T follicular helper cell (primary cell): ENCODE measurements at places on chromosomes 3 and 15.
A peak's percentile ranks its signal among the peaks of the same experiment; 100 is the strongest.

DNA sequence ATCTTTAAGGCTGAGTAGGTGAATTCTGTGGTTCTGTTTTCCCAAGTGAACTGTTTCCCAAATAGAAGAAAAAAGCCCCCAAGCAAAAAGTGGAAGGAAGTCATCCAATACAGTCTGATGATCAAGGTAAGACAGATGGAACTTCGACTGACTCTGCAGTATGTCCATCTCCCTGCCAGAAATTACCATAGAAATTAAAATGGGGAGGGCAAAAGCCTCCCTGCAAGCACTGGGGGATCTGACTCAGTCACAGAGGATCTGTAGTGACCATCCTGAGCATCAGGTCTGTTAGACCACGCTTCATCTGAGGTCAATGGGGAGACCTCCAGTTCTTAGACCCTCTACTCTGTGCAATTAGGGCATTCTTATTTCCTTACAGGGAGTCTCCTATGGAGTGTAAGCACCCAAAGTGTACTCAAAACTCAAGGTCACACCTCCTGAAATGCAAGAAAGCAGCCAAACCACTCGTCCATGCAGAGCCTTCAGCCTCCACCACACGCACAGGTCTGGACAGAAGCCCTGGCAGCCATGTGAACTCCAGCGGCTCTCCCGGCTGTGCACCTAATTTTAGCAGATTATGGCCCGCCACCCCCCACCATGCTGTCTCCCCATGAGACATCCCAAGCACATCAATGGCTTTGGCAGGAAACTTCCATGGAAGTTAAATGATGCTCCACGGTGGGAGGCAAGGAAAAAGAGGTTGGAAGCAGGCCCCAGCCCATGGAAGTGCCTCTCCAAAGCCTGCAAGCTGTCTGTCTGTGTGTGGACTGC is 348.7 kb downstream of the NTRK3 start:
- DNase-seq: no peak

DNA sequence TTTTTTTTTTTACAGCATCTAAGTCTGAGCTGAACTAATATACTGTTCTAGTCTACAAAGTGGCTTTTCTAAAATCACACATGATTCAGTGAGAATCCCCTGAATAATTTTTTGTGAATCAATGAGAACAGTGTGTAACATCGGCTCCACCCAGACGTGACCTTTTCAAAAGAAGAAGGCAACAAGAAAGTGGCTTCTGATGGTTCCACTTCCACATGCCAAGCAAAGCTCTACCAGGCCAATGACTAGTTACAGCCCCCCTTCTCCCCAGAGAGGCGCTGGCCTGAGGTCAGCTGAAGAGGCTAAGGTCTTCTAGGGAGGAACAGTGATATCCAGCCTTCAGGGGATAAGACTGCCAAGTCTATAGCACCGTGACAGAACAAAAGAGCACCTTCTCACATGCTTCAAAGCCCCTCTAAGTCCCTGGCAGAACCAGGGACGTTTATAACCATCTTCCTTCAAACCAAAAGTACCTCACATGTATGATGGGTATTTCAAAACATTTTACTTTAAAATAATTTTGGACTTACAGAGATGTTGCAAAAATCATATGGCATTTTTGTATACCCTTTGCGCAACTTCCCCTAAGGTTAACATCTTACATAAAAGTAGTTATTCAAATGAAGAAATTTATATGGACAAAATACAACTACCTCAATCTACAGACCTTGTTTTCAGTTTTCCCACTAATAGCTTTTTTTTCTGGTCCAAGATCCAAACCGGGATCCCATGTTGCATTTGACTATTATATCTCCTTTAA is 177.9 kb downstream of the OSBPL10 start:
- no peak for DNase-seq

- DNase-seq: no peak
Observed at GRCh38 chr3:113620091-113620490, 76.4 kb downstream of the USF3 start.

DNA sequence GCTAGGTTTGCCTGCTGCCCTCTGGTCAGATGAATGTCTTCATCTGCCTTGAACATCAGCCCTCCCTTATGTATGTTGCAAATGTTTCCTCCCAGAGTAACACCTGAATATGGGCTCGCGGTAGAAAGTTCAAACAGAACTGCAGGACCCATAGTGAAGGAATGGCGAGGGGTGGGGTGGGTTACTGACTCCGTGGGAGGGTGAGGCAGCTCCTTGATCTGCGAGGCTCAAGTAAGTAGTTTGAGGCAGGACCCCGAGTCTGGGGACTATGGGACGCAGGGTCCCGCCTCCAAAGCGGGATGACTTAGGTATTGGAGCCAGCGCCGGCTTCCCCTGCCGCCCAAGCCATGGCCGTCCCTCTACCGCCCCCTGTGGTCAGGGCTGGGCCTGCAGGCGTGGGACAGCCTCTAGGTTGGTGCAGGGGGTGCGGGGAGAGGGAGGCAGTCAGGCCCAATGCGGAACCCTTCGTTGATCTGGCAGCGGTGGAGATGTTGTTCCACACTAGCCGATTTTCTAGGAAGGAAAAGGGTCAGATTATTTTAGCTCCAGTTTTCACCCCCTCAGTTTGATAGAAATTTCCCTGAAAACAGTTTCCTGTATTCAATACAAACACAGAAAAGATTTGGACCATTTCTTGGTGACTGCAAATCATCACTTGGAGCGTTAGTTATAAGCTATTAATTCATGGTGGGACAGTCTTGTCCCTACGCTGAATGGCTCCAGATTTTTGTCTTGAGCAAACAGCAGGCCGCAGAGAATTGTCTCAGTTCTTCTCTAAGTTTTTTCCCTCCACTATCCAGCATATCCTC is 72.3 kb downstream of the CORO2B start:
- peak; percentile 13 for DNase-seq

GRCh38 chr3:14224895-14225294 is 46.3 kb downstream of the LSM3 start:
- DNase-seq: no peak

DNA sequence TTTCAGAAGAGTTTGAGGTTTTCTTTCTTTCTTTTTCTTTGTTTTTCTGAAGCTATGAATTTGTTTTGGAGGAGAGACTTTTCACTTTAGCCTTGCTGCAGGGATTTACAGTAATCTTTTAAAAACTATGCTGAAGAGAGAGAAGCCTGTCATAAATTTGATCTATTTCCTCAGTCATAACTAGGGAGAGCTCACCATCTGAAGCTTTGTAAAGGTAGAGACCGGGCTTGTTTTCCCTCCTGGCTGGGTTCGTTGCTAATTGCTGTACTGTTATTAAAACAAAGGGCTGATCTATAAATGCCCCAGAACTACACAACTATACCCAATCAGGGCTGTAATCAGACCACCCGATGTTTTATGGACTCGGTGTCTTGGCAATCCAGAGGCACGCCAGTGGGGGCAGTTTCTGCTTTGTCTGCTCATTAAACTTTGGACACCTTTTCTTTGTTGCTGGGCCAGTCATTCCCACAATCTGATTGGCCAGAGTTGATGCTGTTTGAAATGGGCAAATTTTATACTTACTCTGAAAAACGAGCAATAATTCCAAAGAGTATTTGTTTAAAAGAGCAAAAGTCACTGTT is 164.3 kb downstream of the CACNA1D start:
- no peak for DNase-seq

DNA sequence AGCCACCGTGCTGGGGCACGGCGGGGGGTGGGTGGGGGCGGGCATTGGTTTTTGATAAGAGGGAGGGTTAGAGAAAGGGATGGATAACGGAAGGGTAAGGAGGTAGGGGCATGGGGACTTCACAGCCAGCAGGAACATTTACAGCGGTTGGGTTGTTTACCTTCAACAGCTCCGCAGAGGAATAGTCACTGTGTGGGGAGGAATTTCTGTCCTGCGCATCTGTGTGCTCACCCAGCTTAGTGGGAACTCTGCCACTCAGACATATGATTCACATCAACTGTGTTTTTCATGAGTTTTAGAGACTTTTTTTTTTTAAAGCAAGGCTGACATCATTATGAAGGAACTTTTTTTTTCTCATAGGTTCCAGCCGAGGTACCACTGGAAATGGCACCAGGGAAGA is 19.6 kb downstream of the CHRD start:
- no peak for DNase-seq

- no peak for DNase-seq
Observed at GRCh38 chr3:118088696-118089095, 946.0 kb downstream of the IGSF11 start.

DNA sequence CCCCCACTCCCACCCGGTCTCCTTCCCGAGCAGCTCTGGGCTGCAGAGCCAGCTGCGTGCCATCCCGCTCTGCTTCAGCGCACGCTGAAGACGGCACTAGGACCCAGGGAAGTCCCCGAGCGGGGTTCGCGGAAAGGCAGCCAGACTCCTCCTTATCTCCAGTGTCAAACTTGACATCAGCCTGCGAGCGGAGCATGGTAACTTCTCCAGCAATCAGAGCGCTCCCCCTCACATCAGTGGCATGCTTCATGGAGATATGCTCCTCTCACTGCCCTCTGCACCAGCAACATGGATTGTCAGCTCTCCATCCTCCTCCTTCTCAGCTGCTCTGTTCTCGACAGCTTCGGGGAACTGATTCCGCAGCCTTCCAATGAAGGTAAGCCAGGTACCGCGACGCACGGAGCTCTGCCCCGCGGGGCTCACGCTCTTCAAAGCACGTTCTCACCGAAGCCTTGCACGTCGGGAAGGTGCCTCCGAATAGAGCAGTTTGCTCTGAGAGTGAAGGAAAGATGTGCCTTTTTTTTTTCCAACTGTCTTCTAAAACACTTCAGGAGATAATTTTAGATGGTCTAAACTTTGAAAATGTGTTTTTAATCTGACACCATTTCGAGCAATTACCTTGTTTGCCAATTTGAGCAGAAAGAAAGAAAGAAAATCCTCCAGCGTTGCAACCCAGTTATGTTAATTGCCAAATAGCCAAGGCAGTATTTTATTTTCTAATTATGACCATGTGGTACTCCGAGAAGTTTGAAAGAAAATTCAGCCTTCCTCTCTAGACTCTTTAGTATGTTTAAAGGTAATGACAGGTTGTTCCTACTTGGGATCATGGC is at the start of gene EPHA3:
Gene EPHA3 (plus strand): TSS at position 161 of the 830 bp plus-strand sequence. CDS start 128 bp downstream, at position 289.
- DNase-seq: no peak

DNA sequence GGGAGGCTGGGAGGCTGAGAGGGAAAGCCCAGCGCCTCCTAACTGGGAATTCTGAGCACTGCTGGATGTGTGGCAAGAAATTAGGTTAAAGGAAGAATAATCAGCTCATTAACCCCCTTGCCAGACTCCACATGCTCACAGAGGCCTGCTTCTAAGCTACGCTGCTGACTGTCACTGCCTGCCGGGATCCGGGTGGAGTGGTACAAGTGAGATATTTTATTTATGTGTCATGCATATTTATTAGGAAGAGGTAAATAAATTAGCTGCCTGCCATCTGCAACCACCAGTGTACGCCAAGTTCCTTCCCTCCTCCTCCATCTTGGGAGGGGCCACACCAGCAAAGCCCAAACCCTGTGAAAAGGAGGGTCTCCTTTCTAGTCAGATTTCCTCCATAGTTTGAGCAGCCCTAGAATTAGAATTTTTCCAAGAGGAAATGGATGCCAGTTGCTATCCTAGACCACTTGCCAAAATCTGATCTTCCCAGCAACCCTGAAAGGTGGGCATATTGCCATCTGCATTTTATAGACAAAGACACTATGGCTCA is 43.5 kb upstream of the GRIP2 start:
- DNase-seq: no peak
